Stimulated activated CD4-positive, alpha-beta T cell treated with anti-CD3 and anti-CD28 coated beads, Interleukin-1b, Interleukin-23, amount 100 ng/mL, for 24 hours (primary cell): ENCODE measurements at places on chromosomes 11 and 22.

- no peak for DNase-seq
These were observed 234.7 kb downstream of the INSC start for GRCh38 chr11:15349413-15349812.

- DNase-seq = no peak
These were observed 37.0 kb upstream of the SOX6 start for GRCh38 chr11:16393340-16393739.

DNA sequence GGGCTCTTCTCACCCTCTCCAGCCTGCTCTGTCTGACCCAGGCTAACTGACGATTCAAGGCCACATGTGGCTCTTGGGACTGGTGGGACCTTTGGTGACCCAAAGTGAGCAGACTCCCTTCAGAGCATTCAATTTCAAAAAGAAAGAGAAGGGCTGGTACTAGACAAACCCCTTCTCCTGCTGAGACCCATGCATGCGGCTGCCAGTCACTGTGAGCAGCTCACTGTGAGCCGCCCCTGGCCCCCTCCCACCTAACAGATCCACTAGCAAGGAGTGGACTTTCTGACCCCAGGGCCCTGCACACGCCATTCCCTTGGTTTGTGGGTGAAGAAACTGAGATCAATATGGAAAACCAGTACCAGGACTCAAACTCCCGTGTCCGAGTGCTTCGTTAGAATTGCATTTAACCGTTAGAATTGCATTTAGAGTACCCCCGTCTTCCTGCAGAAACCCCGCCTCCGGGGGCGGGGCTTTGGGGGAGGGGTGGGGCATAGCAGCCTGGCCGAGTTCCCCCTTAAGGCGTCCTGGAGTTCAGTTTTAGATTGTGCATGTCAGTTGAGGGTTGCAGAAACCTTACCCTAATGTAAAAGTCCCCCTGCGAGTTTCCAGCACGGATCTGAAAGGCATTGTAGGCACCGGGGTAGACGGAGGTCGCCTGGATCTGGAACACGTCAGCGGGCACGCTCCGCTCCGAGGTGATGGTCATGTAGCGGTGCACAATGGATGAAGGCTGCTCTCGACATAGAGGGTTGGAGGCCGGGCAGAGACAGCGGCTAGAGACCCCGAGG lies 5.1 kb downstream of the EFEMP2 start:
- DNase-seq = no peak

DNA sequence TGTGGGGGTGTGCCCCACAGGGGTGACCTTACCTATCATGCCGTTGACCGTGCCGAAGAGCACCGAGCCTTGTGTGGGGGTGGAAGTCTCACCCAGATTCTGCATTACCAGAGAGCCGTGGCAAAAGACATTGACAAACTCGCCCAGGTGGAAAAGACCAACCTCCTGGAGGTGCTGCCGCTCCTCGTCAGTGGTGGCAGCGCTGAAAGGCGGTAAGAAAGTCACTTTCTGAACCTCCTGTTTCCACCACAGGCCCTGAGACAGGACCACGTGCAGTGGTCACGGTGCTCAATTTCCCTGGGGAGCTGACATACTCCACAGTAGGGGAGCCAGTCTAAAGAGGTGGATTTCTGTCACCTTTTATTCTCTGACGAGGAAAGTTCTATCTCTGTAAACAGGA lies 7.4 kb upstream of the VWCE start:
- no peak for DNase-seq

DNA sequence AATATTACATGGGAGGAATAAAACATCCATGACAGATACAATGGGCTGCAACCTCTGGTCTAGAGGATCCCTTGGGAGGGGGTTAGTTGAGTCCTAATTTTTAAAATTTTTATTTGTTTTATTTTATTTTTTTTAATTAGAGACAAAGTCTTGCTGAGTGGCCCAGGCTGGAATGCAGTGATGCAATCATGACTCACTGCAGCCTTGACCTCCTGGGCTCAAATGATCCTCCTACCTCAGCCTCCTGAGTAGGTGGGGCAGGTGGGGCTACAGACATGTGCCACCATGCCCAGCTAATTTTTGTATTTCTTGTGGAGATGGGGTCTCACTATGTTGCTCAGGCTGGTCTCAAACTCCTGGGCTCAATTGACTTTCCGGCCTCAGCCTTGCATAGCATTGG lies 43.1 kb downstream of the FDX1 start:
- DNase-seq = no peak
